AML-193 (cell line): ENCODE measurements at places on chromosomes 4 and X.

DNA sequence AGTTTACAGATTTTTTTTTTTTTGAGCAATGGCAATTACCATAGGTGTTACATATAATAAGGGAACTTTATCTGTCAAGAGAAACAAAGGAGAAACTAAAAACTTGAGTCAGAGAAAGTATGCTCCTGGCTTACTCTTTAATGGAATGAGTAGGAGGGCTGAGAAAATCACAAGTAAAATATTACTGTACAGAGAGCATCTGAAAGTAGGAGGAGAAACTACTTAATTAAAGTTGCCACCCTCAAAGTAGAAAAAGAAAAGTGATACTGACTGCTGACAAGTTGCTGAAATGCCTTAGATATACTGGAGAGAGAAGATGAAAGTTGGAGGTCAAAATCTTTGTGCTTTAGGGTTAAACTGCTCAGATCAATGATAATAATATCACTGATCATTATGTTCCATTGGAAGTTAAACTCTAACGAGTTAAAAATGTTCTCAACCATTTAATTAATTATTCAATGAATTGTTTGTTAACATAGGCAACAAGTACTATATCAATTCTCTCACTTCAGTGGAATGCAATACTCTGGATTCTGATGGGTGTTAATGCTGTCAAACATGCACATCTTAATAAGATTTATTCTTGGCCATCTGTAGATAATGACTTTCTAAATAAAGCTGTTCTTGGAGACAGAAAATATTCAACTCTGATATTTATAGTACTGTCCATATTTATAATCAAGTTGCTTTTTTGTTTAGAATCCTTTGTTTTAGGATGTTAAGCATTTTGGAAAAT lies 61.2 kb upstream of the CAMK2D start:
- DNase-seq: no peak

DNA sequence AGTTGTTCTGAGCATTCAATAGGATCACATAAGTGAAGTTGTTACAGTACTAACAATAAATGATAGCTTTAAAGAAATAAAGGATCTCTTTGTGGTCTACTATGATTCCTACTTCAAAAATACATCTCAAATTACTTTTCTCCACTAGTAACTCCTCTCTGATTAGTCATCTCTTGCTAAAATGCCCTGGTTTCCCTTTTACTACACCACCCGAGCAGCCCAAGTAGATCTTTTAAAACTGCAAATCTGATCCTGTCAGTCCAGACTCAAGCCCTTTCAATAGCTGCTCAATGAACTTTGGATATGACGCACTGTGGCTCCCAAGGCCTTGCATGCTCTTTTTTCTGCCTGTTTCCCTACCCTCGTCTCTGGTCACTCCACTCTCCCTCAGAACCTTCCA lies 97.5 kb downstream of the MAOA start:
- DNase-seq: no peak

GRCh38 chrX:118823263-118824172 lies at the start of gene ZCCHC12:
ZCCHC12 (plus strand) TSS chrX:118823824; CDS start chrX:118825245, 1,421 bp downstream.
- no peak for DNase-seq

GRCh38 chr4:80187677-80188076 lies 9.6 kb upstream of the PRDM8 start:
- DNase-seq: no peak

- DNase-seq: no peak
These were observed 29.5 kb downstream of the ARHGAP10 start for GRCh38 chr4:147761218-147761883.

GRCh38 chr4:150235808-150236271 lies 157.6 kb downstream of the DCLK2 start:
- DNase-seq: no peak

DNA sequence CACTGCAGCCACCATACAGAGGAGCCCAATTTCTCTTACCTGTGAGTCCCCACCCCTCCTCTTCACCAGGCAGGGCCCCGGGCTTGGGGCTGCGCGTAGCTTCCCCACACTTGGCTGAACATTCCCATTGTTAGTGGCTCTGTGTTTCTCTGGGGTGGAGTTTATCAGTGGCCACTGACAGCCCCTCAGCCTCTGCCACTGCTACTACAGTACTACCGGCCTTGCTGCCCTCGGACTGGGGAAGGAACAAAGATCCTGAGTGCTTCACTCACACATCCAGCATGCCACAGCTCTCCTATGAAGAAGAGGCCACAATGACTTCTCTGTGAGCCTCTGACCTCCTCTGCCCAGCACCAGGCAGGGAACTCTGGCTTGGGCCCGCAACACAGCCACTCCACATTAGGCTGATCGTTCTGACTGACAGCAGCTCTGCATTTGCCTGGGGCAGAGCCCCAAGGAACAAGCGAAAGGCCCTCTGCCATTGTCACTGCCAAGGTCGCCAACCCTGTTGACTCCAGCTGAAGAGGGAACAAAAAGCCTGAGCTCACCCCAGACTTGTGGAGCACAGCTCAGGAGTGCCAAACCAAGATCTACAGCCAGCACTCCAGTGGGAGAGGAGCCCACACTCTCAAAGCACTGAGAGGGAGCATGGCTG lies 24.0 kb downstream of the ABCB7 start:
- no peak for DNase-seq

- no peak for DNase-seq
These were observed 217.9 kb upstream of the NOCT start for GRCh38 chr4:138797646-138798045.
